ENCODE measurements at places on chromosomes 2 and 18.
A peak's percentile ranks its signal among the peaks of the same experiment; 100 is the strongest.

GRCh38 chr2:43081131-43081765, 145.2 kb downstream of the ZFP36L2 start:
- no peak for DNase-seq

GRCh38 chr2:96267159-96267971, 1.3 kb downstream of the CIAO1 start:
- DNase-seq = peak; percentile 45

DNA sequence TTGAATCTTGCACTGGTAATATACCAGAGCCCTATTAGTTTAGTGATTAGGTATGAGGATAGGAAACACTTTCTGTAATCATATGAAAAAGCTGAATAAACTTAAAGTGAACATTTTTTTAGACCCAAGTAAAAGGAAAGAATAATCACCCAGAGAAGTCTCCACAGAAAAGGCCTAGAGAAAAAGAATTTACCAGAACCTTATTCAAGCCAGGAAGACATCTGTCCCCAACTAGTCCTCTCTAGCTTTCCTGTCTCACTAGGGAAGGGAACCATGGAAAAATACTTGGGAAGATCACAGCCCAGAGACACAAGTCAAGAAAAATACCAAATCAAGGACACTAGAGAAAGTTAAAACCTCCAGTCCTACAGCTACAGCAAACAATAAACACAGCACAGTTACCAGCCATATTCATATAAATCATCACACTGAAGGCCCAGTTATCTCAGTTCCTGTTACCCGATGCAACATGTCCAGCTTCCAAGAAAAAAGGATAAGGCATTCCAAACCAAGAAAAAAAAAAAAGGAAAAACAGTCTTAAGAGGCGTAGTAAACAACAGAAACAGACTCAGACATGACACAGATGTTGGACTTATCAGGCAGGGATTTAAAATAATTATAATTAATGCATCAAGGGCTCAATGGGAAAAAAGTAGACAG, 461.5 kb downstream of the IRS1 start:
- no peak for DNase-seq

DNA sequence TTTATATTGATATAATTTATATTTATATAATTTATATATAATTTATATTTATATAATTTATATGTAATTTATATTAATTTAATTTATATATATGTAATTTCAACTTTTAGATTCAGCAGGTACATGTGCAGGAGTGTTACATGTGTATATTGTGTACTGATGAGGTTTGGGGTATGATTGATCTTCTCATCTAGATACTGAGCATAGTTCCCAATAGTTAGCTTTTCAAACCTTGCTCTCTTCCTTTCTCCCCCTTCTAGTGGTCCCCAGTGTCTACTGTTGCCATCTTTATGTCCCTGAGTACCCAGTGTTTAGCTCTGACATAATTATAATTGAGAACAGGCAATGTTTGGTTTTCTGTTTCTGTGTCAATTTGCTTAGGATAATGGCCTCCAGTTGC, 1335.3 kb upstream of the CDH2 start:
- no peak for DNase-seq

GRCh38 chr2:47302308-47302707, 100.6 kb upstream of the MSH2 start:
- no peak for DNase-seq

DNA sequence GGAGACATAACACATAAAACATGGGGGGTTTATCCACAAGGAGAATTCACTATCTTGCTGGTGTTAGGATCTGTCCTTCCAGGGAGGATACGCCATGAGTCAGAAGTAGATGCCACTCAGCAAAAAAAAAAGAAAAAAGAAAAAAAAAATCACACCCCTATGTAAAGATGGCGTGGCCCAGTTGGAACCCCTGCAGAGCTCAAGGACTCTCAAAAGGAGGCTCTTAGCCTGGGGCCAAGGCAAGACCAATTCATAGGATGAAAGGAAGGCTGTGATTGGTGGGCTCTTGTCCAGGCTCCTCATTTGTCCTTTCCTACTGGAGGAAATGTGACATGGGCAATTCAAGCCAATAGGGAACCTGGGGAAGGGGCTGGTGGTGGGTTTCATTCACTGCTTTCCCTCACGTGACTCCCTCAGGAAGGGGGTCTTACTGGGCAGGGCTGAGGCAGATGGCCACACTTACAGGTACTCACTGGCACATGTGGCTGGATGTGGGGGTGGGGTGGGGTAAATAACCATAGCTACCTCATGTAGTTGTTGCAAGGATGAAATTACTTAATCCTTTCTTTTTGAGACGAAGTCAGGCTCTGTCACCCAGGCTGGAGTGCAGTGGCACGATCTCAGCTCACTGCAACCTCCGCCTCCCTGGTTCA, 38.7 kb upstream of the HAAO start:
- no peak for DNase-seq

GRCh38 chr2:208359632-208359986, 47.0 kb upstream of the PTH2R start:
- no peak for DNase-seq

GRCh38 chr2:68689553-68690537, 44.8 kb upstream of the ARHGAP25 start:
- peak; percentile 68 for DNase-seq

- no peak for DNase-seq
Measured at GRCh38 chr2:240237609-240238174, 97.2 kb upstream of the OTOS start.

DNA sequence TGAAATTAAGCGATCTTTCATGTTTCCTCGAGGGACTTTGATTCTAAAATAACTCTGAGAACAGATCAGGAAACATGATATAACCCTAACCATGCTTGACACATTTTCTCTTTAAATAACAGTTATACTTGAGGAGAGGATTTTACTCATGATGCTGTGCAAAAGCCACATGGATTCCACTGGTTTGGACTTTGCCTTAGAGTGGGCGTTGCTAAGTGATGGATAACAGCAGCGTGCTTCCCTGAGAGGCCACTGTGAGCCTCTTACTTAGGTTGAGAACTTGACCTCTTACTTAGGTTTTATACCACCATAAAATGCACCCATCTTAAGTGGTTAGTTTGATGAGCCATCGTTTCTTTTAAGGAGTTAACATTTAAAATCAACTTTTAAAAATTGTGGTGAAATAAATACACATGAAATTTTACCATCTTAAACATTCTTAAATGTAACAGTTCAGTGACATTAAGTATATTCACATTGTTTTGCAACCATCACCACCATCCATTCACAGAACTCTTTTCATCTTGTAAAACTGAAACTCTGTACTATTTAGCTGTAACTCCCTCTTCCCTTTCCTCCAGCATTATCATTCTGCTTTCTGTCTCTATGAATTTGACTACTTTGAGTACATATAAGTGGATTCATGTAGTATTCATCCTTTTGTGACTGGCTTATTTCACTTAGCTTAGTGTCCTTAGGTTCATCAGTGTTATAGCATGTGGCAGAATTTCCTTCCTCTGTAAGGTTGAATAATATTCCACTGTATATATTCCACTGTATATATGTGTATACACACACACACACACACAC, 22.6 kb downstream of the ANXA4 start:
- no peak for DNase-seq

GRCh38 chr2:14996351-14997014, 364.0 kb downstream of the LRATD1 start:
- no peak for DNase-seq

DNA sequence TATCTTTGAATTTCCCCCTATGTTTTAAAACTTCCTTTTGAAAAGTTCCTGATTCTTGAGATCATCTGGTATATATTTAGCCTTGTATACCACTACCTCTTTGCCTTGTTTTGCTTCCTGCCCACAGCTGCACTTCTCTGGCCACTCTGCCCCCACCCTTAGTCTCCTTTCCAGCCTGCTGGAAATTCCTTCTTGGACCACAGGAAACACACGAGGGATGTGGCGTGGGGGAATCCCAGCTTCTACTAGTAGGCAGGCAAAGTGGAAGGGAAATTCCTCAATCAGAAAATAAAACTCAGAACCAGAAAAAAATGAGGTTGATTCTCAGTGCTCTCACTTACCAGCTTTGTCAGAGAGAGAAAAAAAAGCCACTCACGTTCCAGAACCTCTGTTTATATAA, 13.4 kb downstream of the IL18RAP start:
- no peak for DNase-seq

GRCh38 chr2:210099940-210100339, 71.3 kb downstream of the KANSL1L start:
- no peak for DNase-seq

DNA sequence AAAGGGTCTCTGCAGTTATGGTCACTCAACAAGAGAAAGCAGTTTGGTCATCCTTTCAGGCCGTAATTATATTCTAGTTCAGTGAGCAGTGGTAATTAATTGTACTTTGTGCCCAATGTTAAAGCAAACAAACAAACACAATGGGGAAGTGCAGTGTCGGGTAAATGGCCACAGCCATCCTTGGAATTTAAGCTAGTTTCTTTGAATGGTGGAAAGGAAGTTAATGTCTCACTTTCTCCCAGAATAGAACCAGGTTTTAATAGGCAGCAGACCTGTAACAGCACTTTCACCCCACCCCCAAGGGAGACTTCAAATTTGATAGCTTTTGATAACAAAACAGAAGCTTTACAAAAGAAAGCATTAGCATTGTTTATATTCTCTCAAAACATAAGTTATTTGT, 20.0 kb upstream of the ITGAV start:
- DNase-seq = no peak

DNA sequence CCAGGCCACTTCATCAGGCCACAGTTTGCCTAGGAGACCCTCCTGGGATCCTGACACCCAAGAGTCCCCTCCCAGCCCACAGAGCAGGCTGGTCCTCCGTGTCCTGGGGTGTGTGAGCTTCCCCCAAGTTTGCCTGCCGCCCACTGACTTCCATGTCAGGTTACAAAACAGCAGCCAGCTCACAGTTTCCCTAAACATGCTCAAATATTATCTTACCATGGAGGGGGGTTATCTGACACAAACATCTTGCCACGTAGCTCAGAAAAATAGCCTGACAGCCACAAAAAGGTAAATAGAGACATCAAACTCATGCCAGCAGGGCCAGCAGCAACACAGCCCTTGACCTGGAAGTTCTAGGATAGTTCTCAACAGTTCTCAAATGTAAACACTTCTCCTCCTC, 346.5 kb downstream of the TNS1 start:
- no peak for DNase-seq

DNA sequence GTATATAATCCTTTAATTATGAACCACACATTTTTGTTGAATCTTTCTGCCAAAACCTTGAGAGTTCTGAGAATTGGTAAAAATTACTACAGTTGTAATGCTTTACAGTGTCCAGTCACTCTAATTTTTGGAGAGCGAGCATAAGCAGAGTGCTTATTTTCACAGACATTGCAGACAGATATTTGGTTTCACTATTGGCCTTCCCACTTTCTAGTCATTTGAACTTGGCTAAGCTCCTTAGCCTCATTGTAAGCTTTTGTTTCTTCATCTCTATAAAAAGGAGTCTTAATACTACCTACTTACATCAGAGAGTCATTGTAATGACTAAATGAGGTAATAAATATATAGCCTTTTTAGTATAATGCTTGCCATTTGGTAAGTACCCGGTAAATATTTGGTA, 80.4 kb downstream of the LCLAT1 start:
- no peak for DNase-seq

DNA sequence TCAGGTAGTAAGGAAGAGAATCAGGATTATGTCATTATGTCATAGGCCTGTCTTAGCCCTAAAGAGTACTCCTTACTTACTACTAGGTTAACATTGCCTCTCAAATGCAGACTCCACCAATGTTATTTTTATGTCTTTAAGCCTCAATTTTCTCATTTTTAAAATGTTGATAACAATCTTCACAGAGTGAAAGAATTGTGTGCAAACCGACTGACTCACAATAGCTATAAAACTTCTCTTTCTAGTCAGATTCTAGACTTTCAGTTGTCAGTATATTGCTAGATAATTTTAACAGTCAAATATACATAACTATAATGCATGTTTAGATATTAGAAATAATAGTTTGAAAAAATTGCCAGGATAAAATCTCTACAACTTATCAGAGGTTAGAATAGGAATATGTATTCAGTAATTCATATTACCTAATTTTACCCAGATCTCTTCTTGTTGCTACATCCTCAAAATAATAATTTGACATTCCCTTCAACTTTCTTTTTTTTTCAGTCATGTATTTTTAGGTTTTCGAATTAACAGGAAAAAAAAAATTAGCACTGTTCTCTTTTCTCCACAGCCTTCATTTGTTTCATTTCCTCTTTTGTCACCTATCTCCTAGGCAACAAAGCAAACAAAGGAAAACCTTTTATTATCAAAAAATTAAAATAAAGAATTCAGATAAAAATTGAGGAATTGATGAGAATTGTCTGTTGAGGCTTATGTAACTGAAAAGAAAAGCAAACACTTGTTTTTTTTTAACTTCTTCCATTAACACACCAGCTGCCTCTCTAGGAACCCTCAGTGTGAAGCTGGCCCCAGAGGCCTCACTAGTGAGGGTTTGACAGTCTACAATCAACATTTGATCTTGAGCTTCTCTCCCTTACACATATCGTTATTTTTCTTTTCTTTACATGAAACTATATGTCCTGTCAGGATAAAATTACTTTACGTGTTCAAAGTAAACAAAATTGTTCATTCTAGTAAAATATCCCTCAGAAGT, 279.0 kb downstream of the CALCRL start:
- peak; percentile 34 for DNase-seq

DNA sequence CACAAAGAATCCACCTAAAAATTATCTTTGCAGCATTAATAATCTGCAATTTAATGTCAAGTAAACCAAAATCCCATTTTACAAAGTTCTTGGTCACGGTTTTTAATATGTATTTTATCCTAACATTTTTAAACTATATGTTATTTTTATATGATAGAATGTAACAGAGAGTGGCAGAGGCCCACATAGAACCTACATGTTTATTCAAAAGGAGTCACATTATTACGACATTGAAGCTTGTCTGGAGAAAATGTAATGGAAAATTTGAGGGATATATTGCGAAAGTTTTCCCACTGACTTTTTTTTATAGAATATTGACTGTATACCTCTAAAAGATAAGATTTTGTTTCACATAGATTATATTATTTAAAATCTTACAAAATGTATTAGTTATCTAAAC, 89.7 kb upstream of the COL3A1 start:
- no peak for DNase-seq

DNA sequence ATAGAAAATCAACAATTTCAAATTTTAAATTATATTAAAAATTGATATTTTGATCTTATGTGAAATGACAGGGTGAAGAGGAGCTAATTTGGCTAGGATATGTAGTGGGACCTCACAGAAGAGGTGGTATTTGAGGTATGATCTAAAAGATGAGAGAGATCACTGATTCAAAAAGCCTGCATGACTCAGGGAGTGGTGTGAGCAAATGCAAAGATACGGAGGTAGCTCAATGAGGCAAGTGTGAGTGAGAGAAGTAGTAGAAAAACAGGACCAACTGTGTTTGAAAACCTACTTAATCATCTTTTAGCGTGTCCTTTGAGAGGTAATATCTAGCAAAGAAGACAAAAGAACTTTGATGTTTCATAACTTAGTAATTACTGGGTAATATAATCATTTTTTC, 557.5 kb downstream of the DSC3 start:
- no peak for DNase-seq
